ENCODE measurements at places on chromosomes 13 and 19.

DNA sequence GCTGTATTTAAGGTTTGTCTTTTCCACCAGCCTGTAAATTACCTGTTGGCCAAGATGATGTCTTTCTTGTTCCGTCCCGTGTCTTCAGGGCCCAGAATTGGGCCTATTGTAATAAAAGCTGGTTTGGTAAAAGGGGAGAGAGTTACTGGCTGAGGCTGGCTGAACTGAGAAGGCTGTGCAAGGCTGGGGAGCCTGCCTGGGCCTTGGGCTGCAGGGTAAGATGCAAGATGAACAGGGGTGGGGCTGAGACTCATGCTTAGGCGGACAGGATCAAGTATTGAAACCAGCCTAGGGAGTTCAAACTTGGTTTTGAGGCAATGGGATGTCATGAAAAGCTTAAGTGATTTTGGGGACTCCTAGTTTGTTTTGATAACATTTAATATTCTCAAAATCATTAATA lies 142.3 kb downstream of the PCCA start:
- no peak for DNase-seq

DNA sequence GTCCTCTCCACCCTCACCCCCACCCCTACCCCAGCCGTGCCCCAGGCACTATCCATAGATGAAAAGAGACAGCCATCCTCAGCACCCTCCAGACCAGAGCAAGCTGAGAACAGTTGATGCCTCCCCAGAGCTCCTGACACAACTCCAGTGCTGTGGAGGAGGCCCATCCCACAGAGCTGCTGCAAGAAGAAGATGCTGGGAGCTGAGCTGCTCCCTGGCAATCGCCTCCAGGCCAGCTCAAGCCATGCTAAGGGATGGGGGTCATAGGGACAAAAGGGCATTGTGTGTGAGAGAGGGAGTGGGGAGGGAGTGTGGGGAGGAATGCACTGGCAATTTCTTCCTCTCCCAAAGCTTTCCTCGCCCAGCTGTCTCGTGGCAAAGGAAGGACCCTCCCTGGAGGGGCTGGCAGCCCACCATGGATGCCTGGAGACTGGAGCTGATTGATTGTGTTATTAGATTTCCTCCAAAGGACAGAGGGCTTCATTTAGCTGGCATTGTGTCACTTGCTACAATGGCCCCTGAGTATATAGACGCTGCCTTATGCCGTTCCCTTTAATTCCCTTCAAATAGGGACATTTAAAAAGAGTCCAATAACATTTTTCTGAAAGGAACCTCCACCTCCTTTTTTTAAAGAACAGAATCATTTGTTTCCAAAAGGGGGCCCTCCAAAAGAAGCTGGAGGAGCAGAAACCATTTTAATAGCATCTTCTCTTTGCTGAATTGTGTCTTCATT lies 476.4 kb downstream of the FOXO1 start:
- peak; percentile 82 for DNase-seq

GRCh38 chr19:20669263-20669662 lies 7.9 kb upstream of the ZNF626 start:
- DNase-seq = no peak

DNA sequence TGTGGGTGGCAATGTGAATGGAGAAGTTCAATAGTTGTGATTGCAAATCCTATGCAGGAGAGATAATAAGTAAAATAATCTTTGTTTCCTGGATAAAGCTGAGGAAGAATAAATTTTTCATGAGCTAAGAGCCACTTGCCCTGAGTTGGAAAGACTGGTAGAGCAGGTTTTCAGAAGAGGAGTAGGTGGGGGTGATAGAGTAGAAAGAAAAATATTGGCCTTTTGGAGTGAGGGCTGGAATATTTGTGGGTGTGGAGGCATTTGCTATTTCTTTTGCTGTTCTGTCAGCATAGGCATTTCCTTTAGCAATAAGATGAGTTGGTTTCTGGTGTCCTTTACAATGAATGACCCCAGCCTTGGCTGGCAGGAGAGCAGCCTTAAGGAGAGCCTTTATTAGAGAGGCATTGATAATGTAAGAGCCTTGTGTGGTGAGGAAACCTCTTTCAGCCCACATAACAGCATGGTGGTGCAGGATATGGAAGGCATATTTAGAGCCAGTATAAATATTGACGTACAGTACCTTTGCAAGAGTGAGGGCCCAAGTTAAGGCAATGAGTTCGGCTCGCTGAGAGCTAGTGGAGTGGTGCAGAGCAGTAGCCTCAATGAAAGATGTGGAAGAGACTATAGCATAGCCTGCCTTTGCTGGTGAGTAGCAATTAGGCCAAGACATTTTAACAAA lies 11.6 kb upstream of the ZNF431 start:
- DNase-seq = no peak

DNA sequence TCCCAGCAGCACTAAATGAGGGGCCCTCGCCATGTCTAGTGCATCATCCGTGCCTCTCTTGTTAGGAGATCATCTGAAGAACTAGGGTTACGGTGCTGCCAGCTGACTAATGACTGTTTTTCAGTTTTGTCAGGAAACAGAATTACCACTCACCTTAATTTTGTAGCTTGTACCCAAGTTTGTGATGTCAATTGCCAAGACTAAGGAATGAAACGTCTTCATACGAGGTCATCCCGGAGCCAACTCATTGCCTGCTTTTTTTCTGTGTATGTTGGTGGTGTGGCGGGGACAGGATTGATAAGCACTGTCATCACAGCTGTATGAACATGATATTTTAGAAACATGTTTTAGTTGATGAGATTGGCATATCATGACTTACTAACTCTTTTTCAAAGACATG lies 100.6 kb downstream of the TNFRSF19 start:
- DNase-seq = no peak

GRCh38 chr13:43072394-43072793 lies 49.0 kb downstream of the DNAJC15 start:
- DNase-seq = no peak

DNA sequence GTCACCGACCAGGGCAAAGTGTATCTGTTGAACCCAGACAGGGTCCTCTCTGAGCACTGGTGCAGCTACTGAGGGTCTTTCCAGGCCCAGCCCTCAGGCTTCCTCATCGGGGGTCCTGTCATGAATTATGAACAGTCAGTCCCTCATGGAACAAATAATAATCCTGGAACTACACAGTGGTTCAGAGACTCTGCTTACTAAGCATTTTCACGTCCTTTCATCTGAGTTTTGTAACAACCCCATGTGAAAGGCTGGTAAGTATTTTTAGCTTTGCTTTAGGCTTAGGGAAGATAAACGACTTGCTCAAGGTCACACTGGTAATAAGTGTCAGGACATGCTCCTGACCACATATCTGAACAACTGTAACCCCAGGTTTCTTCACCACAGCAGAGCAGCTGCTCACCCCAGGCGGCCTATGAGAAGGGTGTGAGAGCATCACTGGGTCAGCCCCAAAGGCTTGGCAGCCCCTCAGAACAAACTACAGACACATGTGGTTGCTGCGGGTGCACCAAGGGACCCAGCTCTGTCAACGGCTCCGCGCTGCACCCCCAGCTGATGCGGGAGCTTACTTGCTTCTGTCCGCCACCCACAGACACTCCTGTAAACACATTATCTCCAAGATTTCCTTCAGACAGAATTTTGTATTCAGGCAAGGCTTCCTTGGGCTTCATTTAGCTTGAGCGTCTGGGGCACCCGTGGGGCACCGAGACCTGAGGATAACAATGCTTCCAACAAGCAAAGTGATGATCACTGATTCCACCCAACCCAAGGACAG lies 19.4 kb upstream of the GSX1 start:
- DNase-seq = no peak

DNA sequence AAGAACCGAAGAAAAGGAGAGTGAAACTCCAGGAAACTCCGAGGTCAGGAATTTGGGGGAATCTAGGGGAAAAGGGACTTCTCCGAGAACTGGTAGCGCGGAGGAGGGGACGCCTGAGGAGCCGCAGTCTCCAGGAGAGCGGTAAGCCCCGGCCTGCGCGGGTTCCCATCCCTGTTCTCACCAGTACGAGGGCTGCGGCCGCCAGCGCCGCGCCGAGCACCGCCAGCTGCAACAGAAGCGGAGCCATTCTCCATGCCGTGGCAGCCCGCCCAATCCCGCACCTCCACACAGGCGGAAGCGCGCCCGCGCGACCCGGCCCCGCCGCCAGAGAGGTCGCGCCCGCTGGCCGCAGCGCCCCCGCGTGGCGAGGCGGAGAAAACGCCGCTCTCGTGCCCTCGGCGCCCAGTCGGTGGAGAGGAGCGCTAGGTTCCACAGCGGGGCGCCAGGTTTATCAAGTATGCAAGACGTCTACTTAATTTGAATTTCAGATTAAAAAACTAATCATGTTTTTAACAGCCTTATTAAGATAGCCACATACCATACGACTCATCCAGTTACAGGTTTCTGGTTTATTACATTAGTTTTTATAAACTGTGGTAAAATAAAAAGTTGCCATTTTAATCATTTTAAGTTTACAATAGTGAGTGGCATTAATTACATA lies at the start of gene ALG5:
Gene ALG5, minus strand, starts transcription at position 287 of the 661 bp plus-strand sequence. Its CDS starts 40 bp downstream, at position 247.
- peak; percentile 96 for DNase-seq

GRCh38 chr19:13302526-13303270 lies 152.5 kb downstream of the IER2 start:
- DNase-seq = no peak

DNA sequence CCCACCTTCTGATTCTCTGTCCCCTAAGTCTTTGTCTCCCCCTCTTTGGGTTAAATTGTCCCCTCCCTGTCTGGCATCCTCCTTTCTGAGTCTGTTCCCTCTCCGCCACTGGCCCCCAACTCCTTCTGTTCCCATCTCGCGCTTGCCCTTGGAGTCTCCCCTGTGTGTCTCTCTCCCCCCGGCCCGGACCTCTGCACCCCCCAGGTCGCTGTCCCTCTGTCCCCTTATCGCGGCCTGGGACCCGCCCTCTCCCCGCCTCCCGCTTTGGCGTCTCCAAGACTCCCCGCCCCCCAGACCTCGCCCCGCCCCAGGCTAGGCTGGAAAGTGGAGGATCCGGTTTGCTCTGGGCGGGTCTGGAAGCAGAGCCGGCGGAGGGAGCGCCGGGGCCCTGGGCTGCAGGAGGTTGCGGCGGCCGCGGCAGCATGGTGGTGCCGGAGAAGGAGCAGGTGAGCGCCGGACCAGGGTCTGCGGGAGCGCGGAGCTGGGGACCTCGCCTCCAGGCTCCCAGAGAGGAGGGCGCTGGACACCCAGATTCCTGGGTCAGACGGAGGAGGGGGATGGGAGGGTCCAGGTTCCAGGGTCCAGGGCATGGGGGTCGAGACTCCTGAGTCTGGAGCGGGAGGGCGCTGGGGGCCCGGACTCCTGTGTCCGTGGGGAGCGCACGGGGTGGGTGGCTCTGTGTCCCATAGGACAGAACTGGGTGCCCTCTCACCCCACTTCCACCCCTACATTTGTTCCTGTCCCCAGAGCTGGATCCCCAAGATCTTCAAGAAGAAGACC lies at the start of gene TRPM4:
Gene TRPM4, plus strand, starts transcription at position 348 of the 780 bp plus-strand sequence. Its CDS starts 75 bp downstream, at position 423.
- DNase-seq = peak; percentile 81

DNA sequence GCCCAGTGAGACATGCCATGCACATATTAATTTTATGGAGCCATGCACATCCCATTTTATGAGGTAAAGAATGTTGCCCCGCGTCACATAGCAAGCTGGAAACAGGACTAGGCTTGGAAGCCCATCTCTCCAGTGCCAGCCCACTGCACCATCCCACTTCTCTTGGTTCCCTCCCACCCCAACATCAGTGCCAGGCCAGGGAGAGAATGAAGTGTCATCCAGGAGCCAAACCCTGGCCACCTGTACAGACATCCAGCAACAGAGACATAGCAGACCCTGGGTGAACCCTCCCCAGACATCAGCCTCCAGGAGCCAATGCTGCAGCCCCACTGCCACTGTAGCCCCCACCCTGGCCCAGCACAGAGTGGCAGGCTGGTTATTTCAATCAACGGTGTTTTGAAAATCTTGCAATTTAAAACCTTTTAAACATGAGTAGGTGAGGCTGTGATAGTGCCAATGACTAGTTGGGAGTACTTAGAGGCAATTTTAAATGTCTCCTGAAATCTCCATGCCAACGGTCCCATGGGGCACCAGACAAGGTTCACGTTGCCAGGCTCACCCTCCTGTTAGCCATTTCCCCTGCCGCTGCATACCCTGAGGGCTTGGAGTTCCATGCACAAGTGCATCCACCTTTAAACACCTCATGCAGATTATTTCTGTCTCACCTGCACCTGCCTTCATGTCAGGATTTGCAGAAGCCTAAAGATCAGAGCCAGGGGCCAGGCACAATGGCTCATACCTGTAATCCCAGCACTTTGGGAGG lies 34.7 kb downstream of the VSTM2B start:
- no peak for DNase-seq

- DNase-seq = no peak
Measured at GRCh38 chr13:90055121-90055520, 1292.4 kb upstream of the MIR17HG start.

- DNase-seq = no peak
Measured at GRCh38 chr13:111345682-111346081, 25.2 kb downstream of the TEX29 start.

- peak; percentile 86 for DNase-seq
Measured at GRCh38 chr19:50695251-50696093, 24.1 kb downstream of the SHANK1 start.

- DNase-seq = no peak
Measured at GRCh38 chr19:42442833-42443232, at the start of gene CXCL17. Gene CXCL17, minus strand, starts transcription at chr19:42442946. Its CDS starts 114 bp downstream, at chr19:42442832.

GRCh38 chr13:25286969-25287961 lies at the start of gene MTMR6:
Gene MTMR6, minus strand, starts transcription at chr13:25287488. Its CDS starts 241 bp downstream, at chr13:25287247.
- DNase-seq = peak; percentile 99

- no peak for DNase-seq
Measured at GRCh38 chr13:89943139-89943538, 1404.3 kb upstream of the MIR17HG start.

DNA sequence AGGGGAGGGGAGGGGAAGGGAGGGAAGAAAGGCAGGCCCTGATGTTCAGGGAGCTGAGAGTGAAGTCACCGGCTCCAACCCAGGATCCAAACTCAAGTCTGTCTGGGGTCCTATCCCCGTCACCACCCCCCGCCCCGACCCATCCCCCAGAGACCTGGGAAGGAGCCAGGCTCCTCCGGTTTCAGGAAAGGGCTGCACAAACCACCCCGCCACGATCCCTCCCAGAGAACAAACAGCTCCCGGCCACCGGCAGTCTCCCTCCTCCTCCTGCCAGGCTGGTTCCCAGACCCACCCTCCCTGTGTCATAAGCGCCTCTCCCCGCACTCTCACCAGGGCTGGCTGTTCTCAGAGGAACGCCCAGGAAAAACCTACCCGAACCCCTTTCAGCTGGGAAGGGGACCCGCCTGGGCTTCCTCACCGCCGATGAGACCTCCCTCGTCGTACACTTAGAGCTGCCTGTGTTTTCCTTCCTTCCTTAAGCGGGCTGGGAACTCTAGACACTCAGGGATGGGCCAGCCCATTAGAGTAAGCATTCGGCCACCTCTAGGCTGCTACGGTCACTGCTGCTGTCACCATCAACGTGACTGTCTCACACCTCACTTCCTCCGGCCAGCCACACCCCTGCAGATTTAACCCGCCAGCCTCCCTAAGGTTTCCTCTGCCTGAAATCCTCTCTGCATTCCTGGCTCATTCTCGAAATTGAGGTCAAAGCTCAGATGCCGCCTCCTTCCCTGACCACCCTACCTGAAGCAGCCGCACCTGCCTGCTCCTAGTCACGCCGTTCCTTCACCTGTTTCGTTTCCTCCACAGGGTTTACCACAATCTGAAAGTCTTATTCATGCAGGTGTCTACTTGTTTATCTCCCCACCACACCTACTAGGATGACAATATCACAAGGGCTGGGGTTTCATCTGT lies 6.3 kb upstream of the RDH13 start:
- DNase-seq = no peak

- no peak for DNase-seq
Measured at GRCh38 chr19:50344661-50345318, 15.6 kb upstream of the KCNC3 start.

- no peak for DNase-seq
Measured at GRCh38 chr13:113078902-113079780, 26.4 kb upstream of the F7 start.

GRCh38 chr13:75533861-75534260 lies 3.8 kb downstream of the COMMD6 start:
- DNase-seq = no peak

GRCh38 chr19:47243364-47243775 lies 12.4 kb upstream of the BBC3 start:
- no peak for DNase-seq
